Pericardium fibroblast (primary cell): ENCODE measurements at places on chromosomes 16 and 17. TPM values are rescaled to one million over a fixed set of nuclear protein-coding genes. Genes with fewer than 3 reads are reported as not detected.

Gene HIC1
- 73.4 and 91.3 TPM in 2 replicates for total RNA-seq

Gene WNT3
- total RNA-seq: 0.51 and 1.2 TPM in 2 replicates

Gene WNK4
- total RNA-seq: 2.0 and 3.9 TPM in 2 replicates

Gene DNAH2
- total RNA-seq: 0.26 and 1.1 TPM in 2 replicates

Gene ITGAD
- total RNA-seq: not detected in 2 replicates

Gene GCGR
- total RNA-seq: not detected in 2 replicates

Gene HASPIN
- 0.47 and 1.4 TPM in 2 replicates for total RNA-seq

Gene SCNN1G
- total RNA-seq: not detected in 2 replicates

Gene PRAC2
- not detected in 2 replicates for total RNA-seq

Gene RCVRN
- not detected in 2 replicates for total RNA-seq

Gene GDPD1
- total RNA-seq: 0.12 and 0.34 TPM in 2 replicates

Gene KRT28
- total RNA-seq: not detected in 2 replicates

Gene KIF2B
- total RNA-seq: not detected in 2 replicates

Gene SLC38A8
- total RNA-seq: not detected in 2 replicates

Gene NPIPB8
- total RNA-seq: not detected in 2 replicates

Gene CMIP
- 4.9 and 6.6 TPM in 2 replicates for total RNA-seq

Gene PYY
- 0.51 TPM in 1 of 2 replicates, not detected in the other for total RNA-seq

Gene VPS9D1
- total RNA-seq: 7.8 and 12.0 TPM in 2 replicates

Gene ZPBP2
- total RNA-seq: not detected in 2 replicates
